ENCODE measurements at places on chromosomes 1 and 21. TPM values are rescaled to one million over a fixed set of nuclear protein-coding genes. Genes with fewer than 3 reads are reported as not detected.
A peak's percentile ranks its signal among the peaks of the same experiment; 100 is the strongest.

The UBL4B gene
- 0.47 TPM for total RNA-seq

DNA sequence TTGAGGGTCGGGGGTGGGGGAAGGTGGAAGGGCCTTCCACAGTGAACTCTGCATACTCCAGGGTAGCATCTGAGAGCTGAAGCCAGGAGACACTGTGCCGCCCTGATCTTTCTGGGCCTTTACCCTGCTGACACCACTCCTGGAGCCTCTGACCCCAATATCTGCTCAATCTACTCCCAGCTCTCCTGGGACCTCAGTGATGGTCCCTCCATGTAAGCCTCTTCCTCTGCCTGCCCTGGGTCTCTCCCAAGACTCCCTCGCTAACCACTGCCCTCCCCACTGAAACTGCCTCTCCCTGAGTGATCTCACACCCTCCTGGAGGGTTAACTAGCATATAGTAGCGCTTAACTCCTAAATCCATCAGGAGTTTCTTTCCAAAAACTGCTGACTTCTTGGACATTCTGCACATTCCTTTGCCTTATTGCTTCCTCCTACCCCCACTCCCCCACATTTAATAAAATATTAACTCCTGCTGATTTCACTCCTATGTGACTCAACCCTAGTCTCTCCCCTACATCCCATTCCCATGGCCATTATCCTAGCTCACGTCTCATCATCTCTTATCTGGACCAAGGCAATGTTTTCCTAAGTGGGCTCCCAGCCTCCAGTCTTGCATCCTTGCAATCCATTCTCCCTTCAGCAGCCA, 145.6 kb downstream of the HMGB4 start:
- H3K27me3 ChIP-seq: no peaks in the 10 kb centered on the region
- DNase-seq: no peak
- H3K4me1 ChIP-seq: no peaks in the 10 kb centered on the region
- no peaks in the 10 kb centered on the region for H3K36me3 ChIP-seq
- no peak overlapping the region for H3K27ac ChIP-seq

The FCER1G gene
- total RNA-seq: not detected

- no peaks in the 10 kb centered on the region for H3K4me1 ChIP-seq
- no peak for DNase-seq
- no peak overlapping the region for H3K27ac ChIP-seq
Measured at GRCh38 chr1:98351561-98351960, 310.0 kb upstream of the SNX7 start.

The PRAMEF33 gene
- not detected for total RNA-seq

The LENEP gene
- total RNA-seq: not detected

DNA sequence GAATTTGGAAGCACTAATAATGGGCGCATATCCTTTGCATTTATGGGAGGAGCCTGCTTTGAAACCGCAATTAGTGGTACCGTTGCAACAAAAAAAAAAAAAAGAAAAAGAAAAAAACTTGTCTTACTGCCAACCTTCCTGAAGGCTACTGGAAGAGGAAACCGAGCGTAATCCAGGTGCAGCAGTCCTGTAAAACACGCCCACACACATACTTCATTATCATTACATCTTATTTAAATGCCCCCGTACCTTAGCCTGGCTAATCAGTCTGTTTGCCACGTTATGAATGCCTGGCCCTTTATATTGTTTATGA, 686 bp upstream of the ZNF281 start:
- no peaks in the 10 kb centered on the region for H3K27me3 ChIP-seq
- DNase-seq: peak; percentile 67
- peak overlapping the region; percentile 97 for H3K4me3 ChIP-seq
- no peak overlapping the region for H3K27ac ChIP-seq

DNA sequence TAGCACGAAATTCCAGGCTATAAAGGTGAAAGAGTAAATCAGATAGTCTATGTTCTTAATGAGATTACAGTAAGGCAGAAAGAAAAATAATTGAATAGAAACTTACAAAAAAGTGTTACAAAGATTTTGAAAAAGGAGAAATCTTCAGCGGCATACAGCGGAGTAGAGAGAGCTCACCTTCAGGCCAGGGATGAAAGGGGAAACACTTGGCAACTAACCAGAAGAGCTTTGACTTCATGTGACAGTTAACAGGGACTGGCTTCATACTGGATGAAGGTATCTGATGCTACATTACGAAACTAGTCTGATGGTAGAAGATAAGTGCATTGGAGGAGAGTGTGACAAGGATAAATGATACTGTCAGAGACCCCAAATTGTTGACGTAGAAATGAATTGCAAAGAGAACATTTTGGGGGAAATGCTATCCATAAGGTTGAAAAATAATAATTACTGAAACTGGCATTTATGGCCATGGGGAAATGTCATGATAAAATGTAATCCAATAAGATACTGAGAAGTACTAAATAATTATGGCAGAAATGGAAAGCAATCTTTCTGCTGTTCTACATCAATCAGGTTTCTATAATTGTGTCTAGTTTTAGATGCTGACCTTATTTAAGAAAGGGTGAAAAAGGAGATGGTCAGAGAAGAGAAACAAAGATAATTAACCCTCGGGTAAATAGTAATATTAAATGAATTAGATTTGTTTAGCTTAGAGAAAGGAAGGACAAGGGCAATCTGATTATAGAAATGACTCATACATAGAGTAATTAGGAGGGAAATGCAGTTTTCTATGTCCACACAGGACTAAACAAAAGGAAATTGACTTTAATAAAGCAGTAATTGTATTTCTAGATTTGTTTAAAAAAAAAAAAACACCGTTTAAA, 808.7 kb downstream of the NCAM2 start:
- H3K27ac ChIP-seq: no peak overlapping the region
- no peaks in the 10 kb centered on the region for H3K36me3 ChIP-seq
- no peak overlapping the region for H3K4me3 ChIP-seq

- no peaks in the 10 kb centered on the region for H3K27me3 ChIP-seq
- no peaks in the 10 kb centered on the region for H3K4me1 ChIP-seq
- H3K36me3 ChIP-seq: peaks cover 18% of the 10 kb centered on the region
- DNase-seq: no peak
- no peak overlapping the region for H3K4me3 ChIP-seq
Measured at GRCh38 chr1:117466761-117467160, 99.5 kb downstream of the MAN1A2 start.

The PCBP3 gene
- total RNA-seq: not detected

DNA sequence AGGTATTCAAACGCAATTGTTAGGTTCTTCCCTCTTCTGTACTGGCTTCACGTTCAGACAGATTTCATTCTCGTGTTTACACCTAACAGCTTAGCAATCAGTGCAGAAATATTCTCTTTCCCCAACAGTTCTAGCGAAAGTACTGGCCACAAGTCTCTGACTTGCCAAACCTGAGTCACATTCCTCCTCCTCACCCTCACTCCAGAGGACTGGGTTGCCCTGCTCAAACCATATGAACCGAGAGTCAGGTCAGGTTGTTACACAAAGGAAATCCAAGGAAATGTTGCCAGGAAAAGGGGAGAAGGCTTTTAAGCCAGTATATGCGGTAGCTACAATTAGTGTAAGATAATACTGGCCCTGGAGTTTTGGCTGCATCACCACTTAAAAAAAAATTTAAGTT, 282.5 kb downstream of the RGS7 start:
- no peaks in the 10 kb centered on the region for H3K4me1 ChIP-seq
- H3K36me3 ChIP-seq: no peaks in the 10 kb centered on the region
- no peak overlapping the region for H3K4me3 ChIP-seq
- no peak for DNase-seq
- no peaks in the 10 kb centered on the region for H3K27me3 ChIP-seq
- H3K27ac ChIP-seq: no peak overlapping the region

DNA sequence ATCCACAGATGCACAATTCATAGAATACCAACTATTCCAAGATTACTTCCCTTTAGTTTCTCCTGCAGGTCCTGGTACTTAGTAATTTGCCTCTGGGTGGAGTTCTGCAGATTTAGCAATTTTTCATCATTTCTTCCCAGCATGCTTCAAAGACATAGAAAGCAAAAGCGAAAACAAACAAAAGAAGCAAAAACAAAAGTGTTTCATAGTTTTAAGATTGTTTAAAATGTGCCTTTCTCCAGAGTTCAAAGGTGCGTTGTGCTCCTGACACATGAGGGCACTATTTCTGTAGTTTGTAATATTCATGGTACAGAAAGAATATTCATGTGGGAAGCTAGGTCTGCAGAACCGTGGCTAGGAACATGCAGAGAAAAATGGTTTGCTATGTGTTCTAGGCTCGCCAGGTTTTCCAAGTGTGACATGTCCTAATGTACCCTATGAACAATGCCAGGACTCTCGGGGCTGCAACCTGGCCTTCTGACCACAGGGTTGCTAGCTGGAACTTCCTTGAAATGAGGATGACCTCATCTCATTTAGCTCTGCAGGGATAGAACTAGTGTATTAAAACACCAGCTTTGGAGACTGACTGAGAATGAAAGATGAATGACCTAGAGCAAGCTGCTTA, 30.0 kb upstream of the RCSD1 start:
- H3K36me3 ChIP-seq: no peaks in the 10 kb centered on the region
- no peak overlapping the region for H3K4me3 ChIP-seq
- DNase-seq: peak; percentile 82
- H3K27ac ChIP-seq: peak overlapping the region; percentile 46

DNA sequence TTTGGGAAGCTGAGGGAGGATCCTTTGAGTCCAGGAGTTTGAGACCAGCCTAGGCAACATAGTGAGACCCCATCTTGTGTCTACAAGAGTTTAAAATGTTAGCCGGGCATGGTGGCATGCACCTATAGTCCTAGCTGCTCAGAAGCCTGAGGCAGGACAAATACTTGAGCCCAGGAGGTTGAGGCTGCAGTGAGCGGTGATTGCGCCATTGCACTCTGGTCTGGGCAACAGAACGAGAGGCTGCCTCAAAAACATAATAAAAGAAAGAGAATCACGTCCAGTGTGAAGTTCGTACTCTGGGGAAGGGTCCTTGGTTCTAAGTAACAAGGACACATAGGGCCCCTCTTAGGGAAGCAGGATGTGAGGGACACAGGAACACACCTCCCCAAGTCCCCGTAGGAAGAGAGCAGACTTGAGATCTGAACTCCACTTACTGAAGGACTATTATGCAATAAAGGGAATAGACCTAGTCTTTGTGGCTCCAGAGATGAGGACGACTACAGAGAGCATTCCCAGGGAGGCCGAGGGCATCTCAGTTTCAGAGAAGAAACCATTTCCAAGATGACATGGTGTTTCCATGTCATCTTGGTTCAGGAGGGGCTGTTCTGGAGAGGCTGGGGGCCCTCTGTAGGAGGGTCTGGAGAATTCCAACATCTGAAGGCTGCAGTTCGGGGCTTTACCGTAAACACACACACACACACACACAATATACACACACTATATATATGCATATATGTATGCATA, 10.8 kb upstream of the ENO1 start:
- no peak overlapping the region for H3K27ac ChIP-seq
- H3K4me3 ChIP-seq: no peak overlapping the region
- no peaks in the 10 kb centered on the region for H3K27me3 ChIP-seq
- no peaks in the 10 kb centered on the region for H3K36me3 ChIP-seq
- H3K4me1 ChIP-seq: no peaks in the 10 kb centered on the region

The CA6 gene
- not detected for total RNA-seq

The LCE1A gene
- total RNA-seq: not detected

DNA sequence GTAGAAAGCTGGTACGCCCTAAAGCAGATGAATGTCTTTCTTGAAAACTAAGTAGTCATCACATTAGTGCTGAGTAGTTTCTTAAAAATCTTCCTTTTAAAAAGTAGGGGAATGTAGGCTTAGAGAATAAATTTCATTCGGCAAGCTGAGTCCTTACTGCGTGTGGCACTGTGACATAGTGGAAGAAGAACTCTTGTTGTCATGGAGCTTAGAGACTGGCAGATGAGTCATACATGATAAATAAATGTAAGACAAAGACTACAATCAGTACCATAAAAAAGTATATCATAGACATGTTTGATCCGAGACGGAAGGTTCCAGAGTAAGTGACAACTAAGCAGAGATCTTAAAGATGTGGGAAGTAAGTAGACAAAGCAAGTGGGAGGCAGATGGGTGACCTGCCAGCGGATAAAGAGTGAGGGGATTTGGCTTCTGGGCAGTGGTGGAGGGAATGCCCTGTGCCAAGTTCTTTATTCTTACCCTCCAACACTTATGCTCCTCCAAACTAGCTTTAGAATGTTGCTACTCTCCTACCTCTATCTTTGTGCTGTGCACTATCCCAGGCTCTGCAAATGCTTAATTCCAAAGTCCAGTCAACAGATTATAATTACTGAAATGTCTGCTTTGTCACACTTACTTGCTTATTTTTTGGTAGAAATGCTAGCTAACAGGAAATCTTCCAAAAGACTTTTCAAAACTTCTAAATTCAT, 608.5 kb upstream of the USP24 start:
- no peak overlapping the region for H3K27ac ChIP-seq
- no peak overlapping the region for H3K4me3 ChIP-seq
- no peak for DNase-seq
- H3K4me1 ChIP-seq: no peaks in the 10 kb centered on the region
- H3K27me3 ChIP-seq: no peaks in the 10 kb centered on the region

GRCh38 chr21:45249626-45250025, 38.1 kb downstream of the POFUT2 start:
- H3K36me3 ChIP-seq: no peaks in the 10 kb centered on the region
- H3K27me3 ChIP-seq: no peaks in the 10 kb centered on the region
- H3K4me1 ChIP-seq: no peaks in the 10 kb centered on the region
- DNase-seq: no peak
- no peak overlapping the region for H3K4me3 ChIP-seq

- no peak overlapping the region for H3K4me3 ChIP-seq
- no peaks in the 10 kb centered on the region for H3K27me3 ChIP-seq
- no peak for DNase-seq
- H3K27ac ChIP-seq: no peak overlapping the region
- peaks cover 27% of the 10 kb centered on the region for H3K4me1 ChIP-seq
- no peaks in the 10 kb centered on the region for H3K36me3 ChIP-seq
Measured at GRCh38 chr1:43773821-43774220, 66.5 kb downstream of the ST3GAL3 start.

DNA sequence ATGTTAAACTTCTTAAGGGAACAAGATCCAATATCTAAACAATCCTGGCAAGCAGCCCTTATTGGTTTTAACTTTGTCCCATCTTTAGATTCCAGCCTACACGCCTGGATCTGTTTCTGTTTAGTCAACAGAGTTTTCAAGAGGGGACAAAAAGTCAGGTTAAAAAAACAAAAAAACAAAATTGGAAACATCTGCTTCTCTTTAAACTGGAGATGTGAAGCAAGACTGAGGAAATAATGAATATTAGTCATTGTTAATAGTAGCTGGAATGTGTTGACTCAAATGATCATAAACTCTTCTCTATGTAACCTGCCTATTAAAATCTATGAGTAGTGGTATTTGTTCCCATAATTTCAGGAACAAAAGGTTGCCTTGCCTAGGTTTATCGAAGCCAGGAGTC, 55.0 kb downstream of the NID1 start:
- H3K27me3 ChIP-seq: no peaks in the 10 kb centered on the region
- no peak overlapping the region for H3K4me3 ChIP-seq
- H3K27ac ChIP-seq: no peak overlapping the region
- no peak for DNase-seq
- H3K4me1 ChIP-seq: no peaks in the 10 kb centered on the region
- no peaks in the 10 kb centered on the region for H3K36me3 ChIP-seq

All from Karpas-422 (cell line).